ENCODE measurements at places on chromosomes 12 and 14.

- no peaks in the 10 kb centered on the region for H3K27me3 ChIP-seq
- H3K36me3 ChIP-seq, result peaks cover 18% of the 10 kb centered on the region
- peaks cover 22% of the 10 kb centered on the region for H3K4me1 ChIP-seq
- no peak overlapping the region for H3K27ac ChIP-seq
Observed at GRCh38 chr12:11164384-11164783, 6.6 kb upstream of the SMIM10L1 start.

GRCh38 chr14:87878959-87879358, 114.0 kb downstream of the GALC start:
- H3K27ac ChIP-seq, result no peak overlapping the region
- H3K36me3 ChIP-seq, result no peaks in the 10 kb centered on the region
- H3K4me3 ChIP-seq, result no peak overlapping the region
- H3K27me3 ChIP-seq, result no peaks in the 10 kb centered on the region
- H3K4me1 ChIP-seq, result no peaks in the 10 kb centered on the region

- no peaks in the 10 kb centered on the region for H3K4me1 ChIP-seq
- H3K27ac ChIP-seq, result no peak overlapping the region
- no peak for DNase-seq
- H3K36me3 ChIP-seq, result peaks cover 20% of the 10 kb centered on the region
- no peaks in the 10 kb centered on the region for H3K27me3 ChIP-seq
Observed at GRCh38 chr12:55839345-55840140, 3.2 kb downstream of the MMP19 start.

- DNase-seq, result peak; percentile 28
- H3K36me3 ChIP-seq, result no peaks in the 10 kb centered on the region
- no peak overlapping the region for H3K27ac ChIP-seq
Observed at GRCh38 chr12:1328391-1328790, 266.0 kb downstream of the FBXL14 start.

DNA sequence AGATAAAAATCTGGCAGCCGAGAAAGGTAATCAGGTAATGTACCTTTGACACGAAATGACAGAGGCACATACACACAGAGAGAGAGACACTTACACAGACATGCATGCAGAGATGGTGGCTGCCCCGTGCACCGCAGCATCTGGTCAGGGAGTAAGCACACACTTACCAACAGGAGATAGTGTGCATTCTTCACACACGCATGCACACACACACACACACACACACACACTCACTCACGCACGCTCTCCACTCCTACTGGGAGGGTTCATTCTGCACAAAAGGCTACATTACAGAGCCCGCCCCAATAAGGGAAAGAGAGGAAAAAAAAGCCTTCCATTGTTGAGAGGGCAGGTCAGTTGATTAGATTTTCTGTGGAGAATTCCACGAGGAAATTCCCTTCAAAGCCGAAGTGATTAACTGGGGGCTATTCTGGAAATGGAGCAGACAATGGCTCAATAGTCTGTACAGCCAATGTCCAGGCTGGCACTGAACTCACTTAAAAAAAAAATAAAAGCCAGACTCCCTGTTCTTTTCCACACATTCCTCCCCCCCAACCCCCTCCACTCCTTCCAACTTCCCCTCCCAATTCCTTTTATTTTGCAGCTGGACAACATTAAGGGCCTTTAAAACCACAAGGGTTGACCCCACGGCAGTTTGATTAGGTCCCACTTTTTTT, 1.4 kb upstream of the SOX5 start:
- H3K4me1 ChIP-seq, result peaks cover 20% of the 10 kb centered on the region
- no peaks in the 10 kb centered on the region for H3K27me3 ChIP-seq
- H3K4me3 ChIP-seq, result peak overlapping the region; percentile 46
- H3K36me3 ChIP-seq, result no peaks in the 10 kb centered on the region

DNA sequence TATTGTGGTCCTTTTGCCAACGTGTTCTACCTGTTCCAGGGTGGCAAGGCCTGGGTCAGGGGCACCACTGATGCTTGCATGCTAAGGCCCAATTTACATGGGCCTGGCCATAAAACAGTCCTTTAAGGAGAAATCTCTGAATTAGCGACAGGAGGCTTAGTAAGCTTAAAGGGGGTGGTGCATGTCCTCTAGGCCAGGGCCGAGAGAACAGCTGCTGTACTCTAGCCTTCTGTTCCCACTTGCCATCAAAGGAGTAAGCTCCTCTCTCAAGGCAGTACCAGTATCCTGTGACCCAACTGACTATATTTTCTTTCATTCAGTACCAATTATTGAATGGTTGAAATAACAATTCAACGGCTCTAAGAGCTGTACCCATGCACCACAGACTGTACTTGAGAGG, 67.7 kb upstream of the ZDHHC17 start:
- no peak for DNase-seq
- H3K27ac ChIP-seq, result no peak overlapping the region
- no peaks in the 10 kb centered on the region for H3K27me3 ChIP-seq

DNA sequence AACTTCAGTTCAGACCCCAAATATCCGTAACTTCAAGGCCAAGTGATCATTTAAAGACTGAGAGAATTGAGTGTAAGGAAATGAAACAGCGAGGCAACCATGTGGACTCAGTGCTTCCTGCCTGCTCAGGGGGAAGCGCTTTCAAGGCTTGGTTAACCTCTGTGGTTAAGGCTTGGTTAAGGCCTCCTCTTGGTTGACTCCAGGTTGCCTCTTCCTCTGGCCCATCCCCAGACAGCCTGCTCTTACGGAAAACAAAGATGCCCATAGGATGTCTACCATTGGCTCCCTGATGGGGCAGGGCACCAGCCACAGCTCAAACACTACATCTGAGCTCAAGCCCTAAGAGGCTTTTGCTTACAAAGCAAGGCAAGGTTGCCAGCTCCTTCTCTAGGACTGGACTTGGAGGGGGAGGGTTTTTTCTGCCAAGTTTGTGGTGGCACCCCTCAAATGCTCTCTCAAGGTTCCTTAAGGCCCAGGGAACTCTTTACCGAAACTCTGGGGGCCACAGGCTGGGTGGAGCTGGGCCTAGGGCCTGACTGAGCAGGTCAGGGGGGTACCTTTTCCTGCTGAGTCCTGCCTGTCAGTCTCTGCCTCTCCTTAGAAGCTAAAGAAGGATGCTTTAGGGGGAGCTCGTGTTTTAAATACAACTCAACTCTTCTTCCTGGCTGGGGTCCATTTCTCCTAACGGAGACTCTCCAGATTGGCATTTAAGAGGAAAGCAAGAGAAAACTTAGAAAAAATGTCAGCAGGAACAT, 13.7 kb downstream of the COL2A1 start:
- no peak overlapping the region for H3K4me3 ChIP-seq
- no peaks in the 10 kb centered on the region for H3K27me3 ChIP-seq
- no peaks in the 10 kb centered on the region for H3K4me1 ChIP-seq
- no peaks in the 10 kb centered on the region for H3K36me3 ChIP-seq
